HS-5 (cell line): ENCODE measurements at places on chromosomes 4 and X.
A peak's percentile ranks its signal among the peaks of the same experiment; 100 is the strongest.

DNA sequence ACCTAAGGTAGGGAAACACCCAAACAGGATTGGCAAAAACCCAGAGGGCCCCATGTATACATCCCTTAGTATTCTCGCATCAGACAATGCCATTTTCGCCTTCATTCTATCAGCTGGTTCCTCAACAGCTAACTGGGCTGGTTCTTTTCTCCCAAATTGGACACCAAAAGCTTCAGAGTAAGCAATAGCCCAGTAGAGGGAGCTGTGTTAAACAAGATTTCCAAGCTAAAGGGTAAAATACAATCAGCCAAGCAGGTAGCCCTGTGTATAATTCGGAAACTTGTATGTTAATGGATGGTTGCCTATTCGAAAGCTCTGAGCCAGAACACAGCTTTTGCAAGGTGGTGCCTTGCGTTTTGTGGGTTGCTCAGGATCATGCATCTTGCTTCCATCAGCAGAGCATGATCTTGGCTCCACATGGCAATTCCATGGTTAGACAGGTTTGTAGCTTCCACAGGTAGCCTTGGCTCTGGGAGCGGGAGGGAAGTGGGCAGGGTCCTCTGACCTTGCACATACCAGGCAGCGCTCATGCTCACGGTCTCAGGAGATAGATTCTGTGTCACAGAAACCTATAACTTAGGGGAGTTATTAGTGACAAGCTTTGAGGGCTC lies 115.2 kb upstream of the LNX1 start:
- no peak for DNase-seq

GRCh38 chr4:168705121-168705520 lies 208.3 kb downstream of the PALLD start:
- DNase-seq = no peak

- no peak for DNase-seq
Observed at GRCh38 chr4:40317916-40318658, 17.0 kb upstream of the CHRNA9 start.

DNA sequence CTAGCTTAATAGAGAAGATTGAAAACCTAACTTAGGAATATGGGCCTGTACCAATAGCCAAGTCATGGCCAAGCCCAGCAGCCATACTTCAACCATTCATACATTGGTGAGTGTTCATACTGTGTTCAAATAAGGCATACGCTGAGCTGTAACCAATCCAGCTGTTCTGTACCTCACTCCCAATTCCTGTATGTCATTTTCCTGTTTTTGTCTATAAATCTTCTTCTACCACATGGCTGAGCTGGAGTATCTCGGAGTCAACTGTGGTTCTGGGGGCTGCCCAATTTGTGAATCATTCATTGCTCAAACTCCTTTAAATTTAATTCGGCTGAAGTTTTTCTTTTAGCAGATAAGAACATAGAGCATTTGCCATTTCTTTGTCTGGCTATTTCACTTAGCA lies 195.3 kb upstream of the ANKRD50 start:
- DNase-seq = peak; percentile 36

DNA sequence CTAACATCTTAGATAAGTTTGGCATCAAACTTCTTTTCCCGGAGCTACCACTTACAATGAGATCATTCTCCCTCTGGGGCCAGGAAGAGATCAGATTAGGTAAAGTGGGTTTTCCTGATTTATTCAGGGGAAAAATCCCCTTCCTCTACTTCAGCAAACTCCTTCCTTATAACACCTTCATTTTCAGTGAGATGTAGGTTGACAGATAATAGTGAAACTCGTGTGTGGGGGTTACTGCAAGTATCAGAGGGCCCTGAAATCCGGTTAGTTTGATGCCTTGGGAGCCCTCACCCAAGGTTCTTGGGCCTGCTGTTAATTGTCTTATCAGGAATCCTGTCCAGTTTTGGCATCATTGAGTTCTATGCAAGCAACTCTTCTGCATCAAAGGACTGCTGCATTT lies 10.8 kb downstream of the FTHL17 start:
- no peak for DNase-seq

- no peak for DNase-seq
Observed at GRCh38 chr4:108581083-108581482, 39.3 kb upstream of the RPL34 start.

DNA sequence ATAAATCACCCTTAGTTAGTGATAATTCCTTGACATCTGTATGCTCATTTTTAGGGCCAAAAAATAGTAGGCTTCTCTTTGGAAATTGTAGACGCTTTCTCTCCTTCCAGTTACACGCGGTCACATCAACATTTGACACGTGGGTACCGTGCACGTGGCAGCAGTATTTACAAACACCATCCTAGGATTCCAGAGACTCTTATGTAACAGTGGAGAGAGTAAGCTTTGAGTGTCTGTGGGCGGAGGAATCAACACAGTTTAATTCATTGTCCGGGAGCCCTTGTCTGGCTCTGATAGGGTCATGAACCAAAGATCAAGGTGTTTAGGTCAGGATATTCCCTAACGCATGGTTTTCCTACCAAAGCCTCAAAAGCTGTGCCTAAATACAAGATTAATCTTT lies 12.2 kb downstream of the TET2 start:
- DNase-seq = no peak

- no peak for DNase-seq
Observed at GRCh38 chr4:142265946-142266345, 580.2 kb downstream of the INPP4B start.
